ENCODE measurements at places on chromosomes 4 and X. TPM values are rescaled to one million over a fixed set of nuclear protein-coding genes. Genes with fewer than 3 reads are reported as not detected.

DNA sequence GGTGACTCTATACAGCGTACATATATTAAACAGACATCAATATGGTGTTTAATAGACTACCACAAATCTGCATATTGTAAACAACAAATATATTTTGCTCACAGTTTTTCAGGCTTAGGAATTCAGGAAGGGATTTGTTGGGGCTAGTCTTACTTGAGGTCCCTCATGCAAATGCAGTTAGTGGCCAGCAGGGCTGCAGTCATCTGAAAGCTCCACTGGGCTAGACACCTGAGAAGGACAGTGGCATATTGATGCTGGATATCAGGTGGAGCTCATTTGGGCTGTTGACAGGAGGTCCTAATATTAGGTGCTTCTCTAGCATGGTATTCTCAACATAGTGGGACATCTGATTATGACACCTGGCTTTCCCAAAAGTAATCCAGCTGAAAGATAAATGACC lies 493.8 kb upstream of the PABPC4L start:
- DNase-seq: no peak

GRCh38 chr4:144646523-144647094 lies 653 bp downstream of the HHIP start:
- DNase-seq: no peak

- DNase-seq: no peak
Observed at GRCh38 chr4:187204389-187204918, 480.8 kb upstream of the FAT1 start.

DNA sequence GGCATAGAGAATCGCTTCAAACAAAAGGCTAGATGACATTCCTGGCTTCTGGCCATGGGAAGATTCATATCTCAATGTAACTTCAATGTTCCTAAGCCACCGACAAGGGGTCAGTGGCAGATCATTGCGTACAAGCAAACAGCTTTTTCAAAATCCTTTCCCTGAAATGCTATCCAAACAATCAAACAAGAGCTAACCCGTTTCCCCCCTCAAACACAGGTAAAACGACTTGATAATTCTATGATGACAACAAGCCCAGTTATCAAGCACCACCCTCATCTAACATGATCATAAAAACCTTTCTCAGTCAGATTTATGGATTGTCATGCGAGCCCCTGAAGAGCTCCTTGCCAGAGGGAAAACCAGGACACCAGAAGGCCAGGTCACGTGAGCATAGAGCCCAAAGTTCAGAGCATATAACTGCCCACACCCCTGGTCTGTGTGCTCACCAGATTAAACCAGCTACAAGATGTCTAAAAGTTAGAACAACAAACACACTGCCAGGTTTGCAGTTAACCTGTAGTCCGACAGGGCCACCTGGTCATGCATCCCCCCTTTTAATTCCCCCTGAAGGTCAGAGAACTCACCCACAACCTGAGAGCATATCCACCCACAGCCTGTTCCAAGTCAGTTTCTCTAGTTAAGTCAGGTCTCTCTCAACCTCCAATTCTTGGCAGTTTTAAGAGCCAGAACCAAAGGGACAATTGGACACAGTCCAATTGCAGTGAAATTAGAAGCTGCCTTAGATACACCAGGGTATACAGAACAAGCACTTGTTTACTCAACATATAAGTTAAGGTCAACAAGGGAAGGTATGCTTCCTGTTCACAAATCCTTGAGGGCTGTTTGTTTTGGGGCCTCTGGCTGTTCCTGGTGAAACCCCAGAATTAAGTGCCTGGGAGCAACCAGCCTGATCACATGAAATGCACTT lies 248.1 kb upstream of the PPARGC1A start:
- DNase-seq: no peak

DNA sequence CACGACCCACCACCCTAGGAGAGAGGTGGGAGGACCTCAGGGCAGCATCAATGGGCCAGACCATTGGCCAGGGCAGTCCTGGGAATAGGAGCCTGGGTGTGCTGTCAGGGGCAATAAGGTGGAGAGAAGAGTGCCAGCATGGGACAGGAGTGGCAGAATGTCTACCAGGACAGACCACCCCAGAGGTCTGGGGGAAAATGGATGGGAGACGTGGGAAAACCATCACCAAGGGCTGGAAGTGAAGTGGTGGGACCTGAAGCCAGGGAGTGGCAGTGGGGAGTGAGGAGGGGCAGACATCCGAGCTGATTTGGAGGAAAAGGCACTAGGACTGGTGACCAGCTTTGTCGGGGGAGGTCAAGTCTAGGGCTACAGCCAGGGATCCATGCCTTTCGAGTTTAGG lies 993 bp downstream of the EVC2 start:
- DNase-seq: no peak

DNA sequence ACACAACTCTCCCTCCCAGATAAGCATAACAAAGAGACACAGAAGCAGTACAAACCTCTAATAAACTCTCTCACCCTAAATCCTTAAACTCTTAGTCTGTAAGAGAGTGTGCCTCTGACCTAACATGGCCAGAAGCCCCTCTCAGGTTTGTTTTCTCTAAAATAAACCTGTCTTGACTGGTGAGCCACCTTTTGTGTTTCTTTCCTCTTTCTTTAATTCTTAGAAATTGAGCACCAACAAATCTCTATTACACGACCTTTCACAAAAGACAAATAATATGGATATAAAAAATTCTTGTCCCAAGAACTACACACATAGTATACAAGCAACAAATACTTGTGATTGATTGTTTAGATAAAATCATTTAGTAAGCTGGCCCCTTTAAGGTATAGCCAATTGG lies 573.7 kb downstream of the EPHA5 start:
- no peak for DNase-seq

GRCh38 chrX:11450354-11450753 lies 157.1 kb downstream of the AMELX start:
- DNase-seq: no peak

GRCh38 chr4:145481164-145481941 lies at the start of gene SMAD1:
Gene SMAD1 (plus strand): TSS chr4:145481853. CDS start chr4:145514614, 32,761 bp downstream.
- DNase-seq: peak; percentile 35

DNA sequence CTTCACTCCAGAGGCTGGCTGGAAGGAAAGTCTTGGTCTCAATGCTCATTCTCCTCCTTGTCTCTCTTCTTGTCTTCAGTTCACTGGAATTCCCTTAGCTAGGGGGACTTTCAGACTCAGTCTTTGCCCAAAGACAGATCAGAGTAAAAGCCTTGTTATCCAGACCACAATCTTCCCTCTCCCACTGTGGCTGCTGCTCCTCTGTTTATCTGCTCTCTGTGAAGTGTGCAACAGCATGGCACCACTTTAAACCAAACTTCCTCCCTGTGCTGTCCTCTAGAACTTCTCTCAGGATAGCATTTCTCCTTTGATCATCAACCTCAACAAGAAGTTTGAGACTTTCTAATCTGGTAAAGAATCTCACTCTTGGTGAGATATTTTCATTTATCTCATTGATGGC lies 530.1 kb upstream of the SLIT2 start:
- no peak for DNase-seq

DNA sequence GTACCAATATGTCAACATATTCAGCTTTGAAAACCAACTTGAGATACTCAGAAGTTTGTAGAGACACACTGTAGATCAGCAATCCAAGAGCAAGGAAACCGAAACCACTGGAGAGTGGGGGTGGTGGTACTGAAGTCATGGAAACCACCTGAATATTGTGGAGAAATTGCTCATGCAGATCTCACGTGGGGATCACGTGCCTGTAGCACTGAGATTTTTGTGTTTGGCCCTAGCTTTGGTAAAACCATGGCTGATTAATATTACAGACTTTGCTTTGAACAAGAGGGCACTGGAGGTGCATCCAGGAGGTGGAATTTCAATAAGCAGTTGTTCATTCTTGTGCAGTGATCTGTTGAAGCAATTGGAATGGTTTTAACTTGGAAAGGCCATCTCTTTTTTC lies 47.2 kb downstream of the GBA3 start:
- DNase-seq: no peak

- no peak for DNase-seq
Observed at GRCh38 chr4:14333616-14334015, 668.7 kb upstream of the CPEB2 start.

DNA sequence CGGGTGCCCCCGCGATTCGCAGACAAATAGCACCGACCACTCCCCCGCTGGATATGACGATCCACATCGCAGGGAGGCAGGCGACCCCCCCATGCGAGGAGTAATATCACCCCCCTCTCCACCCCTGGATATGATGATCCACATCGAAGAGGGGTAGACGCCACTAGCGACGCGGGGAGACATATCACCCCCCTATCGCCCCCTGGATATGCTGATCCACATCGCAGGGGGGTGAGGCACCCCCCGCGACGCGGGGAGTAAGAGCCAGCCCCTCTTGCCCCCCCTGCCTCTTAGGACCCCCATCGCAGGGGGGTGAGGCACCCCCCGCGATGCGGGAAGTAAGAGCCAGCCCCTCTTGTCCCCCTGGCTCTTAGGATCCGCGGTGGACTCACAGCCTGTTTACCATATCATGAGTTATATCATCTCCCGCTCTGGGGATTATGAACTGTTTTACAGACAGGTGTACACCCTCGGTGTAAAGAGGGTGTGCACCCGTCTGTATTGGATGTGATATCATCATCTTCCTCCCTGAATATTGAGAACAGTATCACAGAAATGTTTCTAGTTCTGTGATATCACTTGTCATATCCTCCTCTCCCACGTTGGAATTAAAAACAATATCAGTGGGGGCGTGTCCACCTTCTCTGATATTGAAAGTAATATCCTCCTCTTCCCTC lies 22.7 kb upstream of the DRD5 start:
- DNase-seq: no peak

DNA sequence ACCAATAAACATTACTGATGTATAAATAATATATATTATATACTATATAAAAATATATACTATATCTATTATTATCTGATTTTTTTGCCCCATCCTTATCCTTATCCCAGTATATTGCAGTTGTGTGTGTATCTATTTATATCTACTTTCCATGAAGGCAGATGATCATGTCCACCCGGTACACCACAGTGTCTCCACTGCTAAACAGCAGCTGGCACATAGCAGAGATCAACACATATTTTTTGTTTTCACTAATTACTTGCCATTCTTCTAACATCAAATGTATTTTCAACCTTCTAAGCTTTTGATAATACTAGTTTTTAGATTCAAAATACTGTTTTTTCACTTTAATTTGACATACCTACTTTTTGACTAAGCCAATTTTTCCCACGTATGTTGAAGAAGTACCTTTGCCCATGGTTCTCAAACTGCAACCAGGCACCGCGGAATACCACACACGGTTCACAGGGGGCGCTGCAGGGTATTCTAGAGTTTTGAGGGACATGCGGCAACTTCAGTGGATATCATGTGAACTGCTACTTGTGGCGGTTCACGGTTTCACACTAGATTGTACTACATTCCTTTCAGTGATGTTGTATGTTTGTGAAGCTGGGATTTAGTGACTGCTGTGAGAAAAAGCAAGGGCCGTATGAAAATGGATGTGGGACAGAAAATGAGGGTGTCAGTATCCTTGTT lies 182.5 kb upstream of the NPY2R start:
- DNase-seq: no peak

Gene VCX3A
- not detected for total RNA-seq

Gene SHISA3
- not detected for total RNA-seq

Gene RTL3
- total RNA-seq: not detected

Gene FAM241A
- total RNA-seq: 1.1 TPM

Gene OCRL
- total RNA-seq: 4.1 TPM

Gene MEPE
- total RNA-seq: not detected

Gene NOX1
- total RNA-seq: 0.36 TPM

Gene GLUD2
- 0.31 TPM for total RNA-seq

Gene CTAG2
- total RNA-seq: not detected

Gene SPANXA2
- not detected for total RNA-seq

Gene FRG2
- not detected for total RNA-seq
